Activated T-cell treated with anti-CD3 and anti-CD28 coated beads, Interleukin-2, amount 50 U/mL, for 72 hours (primary cell): ENCODE measurements at places on chromosomes 3 and 15. TPM values are rescaled to one million over a fixed set of nuclear protein-coding genes. Genes with fewer than 3 reads are reported as not detected.

Gene NPAP1
- total RNA-seq = not detected

- DNase-seq = no peak
- no peak overlapping the region for H3K27ac ChIP-seq
- no peak overlapping the region for H3K4me3 ChIP-seq
- H3K36me3 ChIP-seq = no peaks in the 10 kb centered on the region
- H3K4me1 ChIP-seq = no peaks in the 10 kb centered on the region
Measured at GRCh38 chr3:166104938-166105337, 267.7 kb upstream of the BCHE start.

DNA sequence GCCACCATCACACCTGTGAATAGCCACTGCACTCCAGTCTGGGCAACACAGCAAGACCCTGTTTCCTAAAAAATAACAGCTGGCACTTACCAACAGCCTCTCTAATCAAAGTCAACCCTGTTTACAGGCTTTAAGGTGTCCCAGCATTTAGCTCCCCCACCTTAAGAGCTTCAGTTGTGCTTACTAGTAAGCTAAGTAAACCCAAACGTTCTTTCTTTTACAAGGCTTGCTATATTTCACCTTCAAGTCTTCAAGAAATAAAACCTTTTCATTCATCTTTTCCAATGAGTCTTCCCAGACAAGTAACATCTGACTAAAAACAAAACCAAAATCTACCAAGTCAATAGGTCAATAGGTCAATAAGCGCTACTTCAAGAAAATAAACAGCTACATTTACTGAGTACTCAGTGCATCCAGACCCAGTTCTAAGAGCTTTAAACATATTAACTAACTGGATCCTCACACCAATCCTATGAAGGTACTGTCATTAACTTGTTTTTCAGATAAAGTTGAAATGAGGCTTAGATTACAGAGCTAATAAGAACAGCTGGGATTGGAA is 62.4 kb downstream of the PBRM1 start:
- H3K27me3 ChIP-seq = no peaks in the 10 kb centered on the region
- H3K27ac ChIP-seq = peak overlapping the region; percentile 44
- H3K4me3 ChIP-seq = no peak overlapping the region
- DNase-seq = no peak

Gene RBM6
- total RNA-seq = 70.4 TPM

DNA sequence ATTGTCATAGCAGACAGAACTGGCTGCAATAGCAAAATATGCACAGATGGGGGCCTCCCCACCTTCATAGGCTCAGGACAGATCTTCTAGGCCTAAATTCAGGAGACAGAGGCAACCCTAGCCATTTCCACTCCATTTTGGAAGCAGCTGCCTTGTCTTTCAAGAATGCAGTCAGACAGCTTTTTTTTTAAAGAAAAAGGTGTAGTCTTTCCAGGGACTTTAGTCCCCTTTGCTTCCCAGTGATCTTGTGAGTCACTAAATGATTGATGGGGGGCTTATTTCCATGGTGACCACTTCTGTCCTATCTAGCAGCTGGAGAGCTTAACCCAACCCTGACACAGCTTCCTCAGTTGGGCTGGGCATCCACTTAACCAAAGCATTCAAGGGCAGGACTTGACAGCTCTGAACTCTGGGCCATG is 165.9 kb downstream of the TPRG1 start:
- H3K27ac ChIP-seq = peak overlapping the region; percentile 6
- H3K36me3 ChIP-seq = peaks cover 3% of the 10 kb centered on the region
- DNase-seq = no peak
- H3K4me1 ChIP-seq = peaks cover 34% of the 10 kb centered on the region
- no peaks in the 10 kb centered on the region for H3K27me3 ChIP-seq
- no peak overlapping the region for H3K4me3 ChIP-seq

Gene RFT1
- total RNA-seq = 29.9 TPM

Gene KCNMB2
- total RNA-seq = not detected

Gene GJD2
- total RNA-seq = not detected

DNA sequence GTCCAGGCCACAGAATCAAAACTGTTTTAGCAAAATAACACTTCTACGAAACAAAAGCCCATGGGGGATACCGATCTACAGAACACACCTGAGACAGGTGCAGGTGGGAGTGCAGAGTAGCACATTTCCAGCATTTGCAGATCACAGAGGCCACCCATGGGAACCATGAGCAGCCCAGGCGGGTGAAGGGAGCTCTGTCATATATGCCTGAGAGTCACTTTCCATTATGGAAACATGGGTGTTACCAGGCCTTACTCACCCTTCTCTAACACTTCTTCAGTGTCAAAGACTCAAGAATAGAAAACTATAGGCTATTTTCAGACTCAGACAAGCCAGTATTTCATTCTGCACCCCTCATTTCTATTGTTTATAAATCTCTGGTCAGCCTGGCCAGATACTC is 3.5 kb downstream of the PLA1A start:
- no peak overlapping the region for H3K27ac ChIP-seq
- DNase-seq = peak; percentile 9
- H3K4me3 ChIP-seq = no peak overlapping the region
- H3K4me1 ChIP-seq = peaks cover 33% of the 10 kb centered on the region
- H3K27me3 ChIP-seq = peaks cover 8% of the 10 kb centered on the region

DNA sequence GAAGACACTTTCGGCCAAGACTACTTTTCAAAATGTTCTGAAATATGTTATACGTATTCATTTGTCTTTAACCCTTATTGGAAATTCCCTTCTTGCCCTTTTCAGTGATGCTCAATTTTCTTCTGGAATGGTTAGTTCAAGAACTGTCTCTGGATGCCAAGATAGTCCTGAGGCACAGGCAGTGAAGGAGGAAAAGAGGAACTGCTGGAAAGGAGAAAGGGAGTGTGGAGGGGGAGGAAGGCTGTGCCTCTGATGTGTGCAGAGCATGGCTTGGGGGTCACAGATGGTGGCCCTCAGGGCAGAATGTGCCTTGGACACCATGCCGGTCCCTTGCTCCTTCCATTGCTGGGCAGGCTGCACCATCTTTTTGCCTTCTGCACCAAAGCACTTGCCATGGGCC is 73.7 kb downstream of the CEP63 start:
- no peak overlapping the region for H3K27ac ChIP-seq
- H3K4me3 ChIP-seq = no peak overlapping the region
- H3K4me1 ChIP-seq = no peaks in the 10 kb centered on the region
- peaks cover 8% of the 10 kb centered on the region for H3K36me3 ChIP-seq
- H3K27me3 ChIP-seq = no peaks in the 10 kb centered on the region
